ENCODE measurements at places on chromosomes 11 and 22.
A peak's percentile ranks its signal among the peaks of the same experiment; 100 is the strongest.

DNA sequence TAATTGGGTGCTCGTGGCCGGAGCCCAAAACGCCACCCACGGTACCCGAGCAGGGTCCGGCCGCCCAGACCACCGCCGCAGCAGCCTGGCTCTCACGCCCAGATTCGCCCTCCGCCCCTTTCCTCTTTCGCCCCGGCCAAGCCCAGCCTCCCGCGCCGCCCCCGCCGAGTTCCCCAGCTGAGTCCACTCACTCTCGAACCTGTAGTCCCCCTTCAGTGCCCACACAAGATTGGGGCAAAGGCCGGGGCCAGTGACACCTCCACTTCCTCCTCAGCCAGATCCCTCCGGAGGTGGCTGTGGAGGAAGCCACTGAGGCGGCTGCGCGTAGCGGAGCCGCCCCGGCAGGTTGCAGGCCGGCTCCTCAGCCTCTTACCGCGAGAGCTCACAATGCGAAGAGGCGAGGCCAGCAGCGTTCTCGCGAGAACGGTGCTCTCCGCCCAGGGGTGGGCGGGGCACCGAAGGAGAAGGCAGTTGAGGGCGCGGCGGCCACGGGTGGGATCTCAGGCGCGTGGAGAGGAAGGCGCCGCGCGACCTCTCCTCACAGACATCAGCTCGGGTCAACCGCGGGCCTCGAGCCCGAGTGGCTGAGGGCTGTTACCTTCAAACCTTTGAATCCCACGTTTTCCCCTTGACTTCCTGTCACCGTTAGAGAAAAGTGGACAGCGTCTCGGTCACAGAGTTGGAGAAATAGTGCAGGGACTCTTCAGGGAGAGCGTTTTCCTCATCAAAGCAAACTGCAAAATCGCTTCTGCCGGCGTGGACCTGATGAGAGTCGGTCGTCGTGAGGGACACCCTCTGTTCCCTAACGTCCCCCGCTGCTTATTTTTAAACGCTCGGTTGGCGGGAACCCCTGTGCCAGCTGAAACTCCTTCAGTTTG, at the start of gene BTBD10:
Gene BTBD10, minus strand, starts transcription at position 322 of the 878 bp plus-strand sequence. CDS start 18,098 bp downstream, outside the sequence.
- peak; percentile 69 for DNase-seq

DNA sequence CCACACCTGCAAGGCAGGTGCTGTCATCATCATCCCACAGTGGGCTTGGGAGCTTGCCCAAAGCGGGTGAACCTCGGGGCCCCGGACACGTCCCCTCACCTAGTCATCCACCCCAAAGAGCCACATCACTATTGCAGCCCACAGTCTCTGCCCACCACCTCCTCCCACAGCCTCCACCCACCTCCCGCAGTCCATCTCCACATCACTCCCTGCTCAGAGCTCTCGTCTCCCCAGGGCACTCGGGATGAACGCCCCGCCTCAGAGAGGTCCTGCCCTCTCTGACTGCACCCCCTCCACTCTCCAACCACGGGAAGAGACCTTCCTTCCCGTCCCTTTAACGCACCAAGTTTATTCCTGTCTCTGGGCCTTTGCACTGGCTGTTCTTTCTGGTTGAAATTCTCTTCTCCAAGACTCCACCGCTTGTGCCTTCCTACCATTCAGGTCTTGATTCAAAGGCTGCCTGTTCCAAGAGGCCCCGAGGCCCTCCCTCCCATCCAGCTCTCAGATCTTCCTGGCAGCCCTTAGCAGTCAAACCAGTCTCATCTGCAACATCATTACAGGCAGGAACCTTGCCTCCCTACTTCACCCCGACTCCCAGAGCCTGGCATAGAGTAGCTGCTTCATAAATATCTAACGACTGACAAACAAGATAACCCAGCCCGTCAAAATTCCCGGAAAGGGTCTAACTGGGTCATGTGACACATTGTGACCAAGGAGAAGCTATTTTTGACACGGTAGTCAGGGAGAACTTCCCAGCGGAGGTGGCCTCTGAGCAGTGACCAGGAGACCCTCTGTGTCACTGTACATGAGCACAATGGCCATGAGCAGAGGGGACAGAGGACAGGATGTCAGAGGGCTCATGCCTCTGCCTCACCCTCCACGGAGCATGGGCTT, 11.1 kb downstream of the KCNJ4 start:
- no peak for DNase-seq

- no peak for DNase-seq
These were observed 3.3 kb downstream of the RGL4 start for GRCh38 chr22:23693979-23694680.

GRCh38 chr11:101516546-101516945, 67.3 kb downstream of the TRPC6 start:
- no peak for DNase-seq

GRCh38 chr11:73366265-73366610, 10.0 kb upstream of the RELT start:
- DNase-seq, result no peak

DNA sequence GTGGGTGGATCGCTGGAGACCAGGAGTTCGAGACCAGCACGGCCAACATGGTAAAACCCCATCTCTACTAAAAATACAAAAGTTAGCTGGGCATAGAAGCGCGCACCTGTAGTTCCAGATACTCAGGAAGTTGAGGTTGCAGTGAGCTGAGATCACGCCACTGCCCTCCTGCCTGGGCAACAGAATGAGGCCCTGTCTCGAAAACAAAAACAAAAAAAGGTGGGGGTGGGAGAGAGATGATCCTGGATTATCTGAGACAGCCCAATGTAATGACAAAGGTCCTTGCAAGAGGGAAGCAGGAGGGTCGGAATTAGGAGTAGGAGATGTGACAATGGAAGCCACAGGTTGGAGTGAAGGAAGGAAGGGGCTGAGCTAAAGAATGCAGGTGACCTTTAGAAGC, 87.6 kb upstream of the APOA1 start:
- DNase-seq, result no peak

DNA sequence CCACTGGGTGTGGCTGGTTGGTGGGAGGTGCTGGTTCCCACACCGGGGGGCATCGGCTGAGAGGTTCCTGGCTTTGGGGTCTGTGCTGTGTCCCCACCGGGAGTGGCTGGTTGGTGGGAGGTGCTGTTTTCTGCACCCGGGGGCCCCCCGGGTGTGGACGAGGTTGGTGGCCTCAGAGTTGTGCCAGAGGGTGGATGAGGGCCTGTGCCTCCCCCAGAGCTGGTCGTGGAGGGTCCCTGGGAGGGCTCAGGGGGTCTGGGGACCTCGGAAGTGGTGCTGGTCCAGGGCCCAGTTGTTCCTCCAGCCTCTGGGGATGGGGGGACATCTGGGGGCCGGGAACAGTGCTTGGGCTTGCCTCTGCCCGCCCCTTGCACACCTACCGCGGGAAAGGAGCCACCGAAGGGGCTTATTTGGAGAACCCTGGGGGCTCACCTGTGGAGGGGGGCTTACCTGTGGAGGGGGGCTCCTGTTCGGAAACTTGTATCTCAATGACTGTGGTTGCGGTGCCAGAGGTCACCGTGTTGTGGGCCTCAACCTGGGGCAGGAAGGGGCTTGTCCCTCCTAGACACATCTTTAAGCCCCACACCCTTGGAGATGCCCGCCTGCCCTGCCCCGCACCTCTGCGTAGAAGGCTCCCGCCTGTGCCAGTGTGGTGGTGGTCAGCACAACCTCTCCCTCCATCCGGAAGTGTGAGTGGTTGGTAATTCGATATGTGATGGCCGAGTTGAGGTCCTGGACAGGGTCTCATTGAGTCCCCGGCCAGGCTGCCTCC, 3.3 kb upstream of the IRF7 start:
- no peak for DNase-seq

- DNase-seq, result no peak
These were observed 11.4 kb downstream of the FEN1 start for GRCh38 chr11:61803889-61804647.

Data from NCI-H2107 (cell line).